ENCODE measurements at places on chromosomes 16 and 17.
A peak's percentile ranks its signal among the peaks of the same experiment; 100 is the strongest.

GRCh38 chr16:5430598-5430997, 333.0 kb upstream of the EEF2KMT start:
- DNase-seq = no peak

GRCh38 chr16:24007934-24008333, 172.2 kb downstream of the PRKCB start:
- DNase-seq = no peak

DNA sequence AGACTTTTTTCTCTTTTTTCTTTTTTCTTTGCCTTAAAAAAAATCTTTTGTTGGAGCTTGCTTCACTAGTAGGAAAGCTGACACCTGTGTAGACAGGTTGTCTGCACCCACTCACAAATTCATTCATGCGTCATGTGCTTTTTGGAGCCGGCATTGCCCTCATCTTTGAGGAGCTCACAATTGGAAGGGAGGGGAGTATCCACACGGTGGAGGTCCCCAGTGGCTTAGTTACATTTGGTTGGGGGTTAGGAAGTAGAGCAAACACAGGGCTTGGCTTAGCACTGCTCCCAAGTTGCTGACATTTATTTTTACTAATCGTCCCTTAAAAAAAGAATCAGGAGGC, 18.7 kb upstream of the MEIOB start:
- no peak for DNase-seq

GRCh38 chr16:77063676-77064016, 127.3 kb upstream of the MON1B start:
- DNase-seq = no peak

DNA sequence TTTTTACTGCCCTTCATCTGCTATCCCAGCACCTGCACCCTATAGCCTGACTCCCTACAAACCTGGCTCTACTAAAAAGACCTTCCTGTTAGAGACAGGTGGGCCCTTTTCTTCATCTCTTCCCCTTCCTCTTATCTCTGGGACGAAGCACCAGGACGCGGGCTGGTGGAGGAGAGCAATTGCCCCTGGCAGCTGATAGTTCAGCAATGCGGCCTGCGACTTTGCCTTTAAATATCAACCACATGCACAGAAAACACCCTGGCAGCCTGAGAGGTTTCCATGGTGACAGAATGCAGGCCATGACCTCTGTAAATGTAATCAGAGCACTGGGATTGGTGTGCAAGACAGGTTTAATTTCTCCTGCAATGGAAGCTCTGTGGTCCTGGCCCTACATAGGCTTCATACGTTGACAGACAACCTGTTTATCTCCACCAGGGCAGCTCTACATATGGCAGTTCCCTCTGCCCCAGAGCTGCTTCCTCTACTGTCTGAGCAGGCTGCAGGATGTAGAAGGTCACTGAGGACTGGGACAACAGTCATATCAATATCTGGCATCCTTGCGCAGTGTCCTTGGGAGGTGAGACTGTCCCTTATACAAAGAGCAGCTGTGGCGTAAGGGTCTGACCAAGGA, 10.0 kb upstream of the SKAP1 start:
- DNase-seq = peak; percentile 29

- DNase-seq = no peak
Observed at GRCh38 chr17:8492121-8492520, 56.4 kb downstream of the NDEL1 start.

- no peak for DNase-seq
Observed at GRCh38 chr17:12256380-12256995, 235.8 kb downstream of the MAP2K4 start.

DNA sequence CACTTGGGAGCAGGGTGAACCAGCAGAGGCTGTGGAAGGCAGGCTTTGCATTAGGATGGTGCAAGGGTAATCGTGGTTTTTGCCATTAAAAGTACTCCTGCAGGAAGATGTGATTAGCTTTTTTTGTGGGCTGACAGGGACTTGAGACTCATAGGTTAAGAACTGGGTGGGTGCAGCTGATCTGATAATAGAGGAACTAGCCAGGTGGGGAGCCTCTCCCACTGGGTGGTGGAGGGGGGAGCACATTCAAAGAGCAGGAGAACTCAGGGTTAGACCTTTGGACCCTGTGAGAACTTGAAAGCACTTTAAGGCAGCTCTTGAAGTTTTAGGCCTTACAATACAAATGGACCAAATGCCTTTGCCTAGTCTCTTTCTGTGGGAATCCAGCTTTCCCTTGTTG, 32.4 kb downstream of the CCL4 start:
- DNase-seq = no peak

- DNase-seq = no peak
Observed at GRCh38 chr17:4960279-4960922, 7.2 kb downstream of the SPAG7 start.

DNA sequence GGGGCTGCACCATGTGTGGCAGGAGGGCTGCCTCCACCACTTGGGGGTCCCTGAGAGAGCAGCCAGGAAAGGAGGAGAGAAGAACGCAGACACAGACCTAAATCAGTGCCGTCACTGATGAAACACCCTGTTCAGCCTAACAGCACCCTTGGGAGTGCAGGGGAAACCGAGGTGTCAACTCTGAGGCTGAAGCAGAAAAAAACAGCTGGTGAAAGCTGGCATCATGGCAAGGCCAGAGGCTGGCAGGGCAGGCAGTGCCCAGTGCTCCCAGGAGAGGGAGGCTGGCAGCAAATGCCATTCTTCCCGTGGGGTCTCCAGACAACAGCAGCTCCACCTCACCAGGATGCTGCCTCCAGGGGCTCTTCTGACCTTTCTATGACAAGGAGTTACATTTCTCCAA, 23.1 kb downstream of the SPHK1 start:
- no peak for DNase-seq

GRCh38 chr16:23145186-23145585, 4.1 kb downstream of the USP31 start:
- no peak for DNase-seq

- DNase-seq = no peak
Observed at GRCh38 chr17:29041571-29041970, 1.4 kb upstream of the PIPOX start.

GRCh38 chr16:83031524-83031923, 404.8 kb downstream of the CDH13 start:
- no peak for DNase-seq

GRCh38 chr17:49104511-49105074, 28.0 kb upstream of the B4GALNT2 start:
- no peak for DNase-seq

DNA sequence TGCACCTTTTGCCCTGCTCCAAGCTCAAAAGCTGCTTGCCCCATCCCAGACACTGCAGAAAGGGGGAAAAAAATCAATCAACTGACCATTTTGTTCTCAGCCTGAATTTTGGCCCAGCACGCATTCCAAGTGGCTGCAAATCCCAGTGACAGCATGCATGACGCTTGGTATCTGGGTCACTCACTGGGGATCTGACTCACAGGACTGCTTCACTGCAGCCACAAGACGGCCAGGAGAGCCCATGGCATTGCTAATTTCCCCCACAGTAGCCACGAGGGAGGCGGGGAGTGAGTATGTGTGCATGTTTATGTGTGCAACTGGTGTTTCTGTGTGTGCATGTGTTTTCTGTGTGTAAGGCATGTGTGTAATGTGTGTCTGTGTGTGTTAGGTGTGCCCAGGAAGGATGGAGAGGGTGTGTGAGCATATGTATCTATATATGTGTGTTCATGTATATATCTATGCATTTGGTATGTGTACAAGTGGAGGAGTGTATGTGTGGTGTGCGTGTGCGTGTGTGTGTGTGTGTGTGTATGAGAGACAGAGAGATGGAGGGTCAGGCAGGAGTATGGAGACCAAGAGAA, 33.8 kb downstream of the SDK2 start:
- no peak for DNase-seq

GRCh38 chr17:82213251-82214011, 789 bp upstream of the CCDC57 start:
- peak; percentile 51 for DNase-seq
